ENCODE measurements at places on chromosomes 7 and 10.

GRCh38 chr7:87505122-87505521 lies 29.6 kb upstream of the ABCB4 start:
- DNase-seq = no peak

GRCh38 chr7:19369182-19369581 lies 224.0 kb upstream of the FERD3L start:
- no peak for DNase-seq

DNA sequence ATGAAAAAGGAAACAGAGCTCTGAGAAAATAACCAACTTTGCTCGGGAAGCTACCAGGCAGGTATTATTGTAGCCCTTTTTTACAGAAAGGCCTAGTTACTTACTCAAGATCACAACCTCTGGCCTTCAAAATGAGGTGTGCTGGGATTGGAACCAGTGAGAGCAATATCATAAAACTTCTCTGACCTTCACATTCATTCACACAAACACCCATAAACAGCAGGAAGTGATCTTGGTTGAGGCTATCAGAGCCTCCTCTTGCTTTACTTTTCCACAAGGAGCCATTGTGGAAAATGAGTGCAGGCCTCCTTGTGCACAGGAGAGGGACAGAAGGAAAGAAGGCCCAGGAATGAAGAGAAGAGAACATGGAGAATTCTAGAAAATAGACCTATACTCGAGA lies 204.5 kb upstream of the NPVF start:
- DNase-seq = no peak

DNA sequence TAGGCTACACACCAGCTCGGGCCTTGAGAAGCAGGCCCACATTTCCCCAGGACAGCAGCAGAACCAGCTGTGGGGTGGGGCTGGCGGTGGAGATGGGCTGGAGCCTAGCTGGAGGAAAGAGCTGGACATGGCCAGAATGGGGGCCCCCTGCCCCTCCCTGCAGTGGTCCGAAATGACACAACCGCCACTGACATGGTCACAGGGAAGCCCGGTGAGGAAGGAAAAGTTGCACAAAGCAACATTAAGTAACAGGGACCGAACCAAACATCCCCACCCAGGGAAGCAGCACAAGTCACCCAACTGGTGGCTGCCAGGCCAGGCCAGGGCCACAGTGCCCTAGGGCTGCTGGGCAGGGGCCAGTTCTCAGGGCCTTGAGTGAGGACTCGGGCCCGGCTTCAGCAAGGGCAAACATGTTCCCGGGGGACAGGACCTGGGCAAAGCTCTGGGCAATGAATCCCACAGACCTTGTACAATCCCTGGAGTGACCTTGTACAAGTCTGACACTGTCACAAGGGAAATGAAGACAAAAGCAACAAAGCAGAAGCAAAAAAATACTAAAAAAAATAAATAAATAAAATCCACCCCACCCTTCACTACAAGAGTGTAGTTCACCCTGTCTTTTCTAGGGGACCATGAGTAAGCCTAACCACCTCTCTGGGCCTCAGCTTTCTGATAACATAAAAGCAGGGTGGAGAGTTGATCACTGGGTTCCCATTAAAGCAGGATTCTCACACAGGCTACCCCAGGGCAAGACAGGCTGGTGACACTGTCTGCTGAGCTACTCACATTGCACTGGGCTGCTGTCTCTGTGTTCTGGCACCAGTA lies 33.0 kb downstream of the PSAP start:
- no peak for DNase-seq

- no peak for DNase-seq
Observed at GRCh38 chr10:78579995-78580394, 488.8 kb upstream of the ZMIZ1 start.

DNA sequence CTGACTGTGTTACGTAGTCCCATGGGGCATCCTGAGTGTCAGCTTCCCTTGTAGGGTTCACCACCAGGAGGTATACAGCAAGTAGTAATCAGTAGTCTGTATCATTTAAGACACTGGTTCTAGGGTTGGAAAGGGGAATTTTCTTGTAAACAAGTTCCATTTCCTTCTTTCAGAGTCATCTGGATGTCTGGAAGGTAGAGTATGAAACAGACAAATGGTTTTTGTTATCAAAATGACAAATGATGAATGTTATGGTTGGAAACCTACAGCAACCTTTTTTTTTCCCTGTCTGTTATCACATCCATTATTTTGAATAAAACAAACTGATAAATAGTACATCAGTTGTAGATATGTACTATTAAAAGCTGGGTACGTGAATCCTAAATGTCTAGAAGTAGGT lies 19.1 kb downstream of the SEMA3A start:
- no peak for DNase-seq

- DNase-seq = no peak
Observed at GRCh38 chr7:27663989-27664331, 1.3 kb upstream of the HIBADH start.

DNA sequence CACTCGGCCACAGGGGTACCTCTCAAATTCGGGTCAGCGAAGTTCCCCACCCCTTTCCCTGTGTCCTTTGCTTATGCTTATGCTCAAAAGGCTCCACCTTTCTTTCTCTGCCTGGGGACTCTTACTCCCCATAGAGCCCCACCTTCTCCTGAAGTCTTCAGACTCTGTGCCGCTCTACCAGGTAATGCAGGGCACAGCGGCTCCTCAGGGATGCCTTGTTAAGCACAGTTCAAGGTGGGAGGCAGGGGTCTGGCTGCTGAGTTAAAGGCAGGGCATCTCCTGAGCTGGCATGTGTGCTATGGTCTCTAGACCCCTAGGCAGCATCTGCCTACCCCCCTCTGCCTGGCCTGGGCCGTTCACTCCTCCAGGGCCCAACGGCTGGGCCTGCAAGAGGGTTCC lies 3.0 kb upstream of the CXCL12 start:
- peak; percentile 21 for DNase-seq

DNA sequence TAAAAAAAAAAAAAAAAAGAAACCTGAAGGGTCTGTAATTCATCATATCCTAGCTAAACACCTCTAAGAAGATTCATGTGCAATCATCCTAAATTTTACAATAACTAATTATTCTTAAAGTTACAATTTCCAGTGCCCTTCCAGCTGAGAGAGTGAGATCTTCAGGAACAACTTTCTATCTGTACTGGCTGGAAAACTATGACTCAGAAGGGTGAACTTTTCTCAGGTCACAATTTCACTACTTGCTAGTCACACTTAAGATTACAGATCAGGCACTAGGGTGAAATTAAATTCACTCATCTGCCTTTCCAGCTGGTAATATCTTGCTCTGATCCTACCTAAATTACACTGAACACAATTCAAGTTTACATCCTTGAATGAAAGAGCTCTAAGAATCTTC lies 158.8 kb downstream of the ANK3 start:
- DNase-seq = no peak

GRCh38 chr10:110363572-110364411 lies 59.1 kb upstream of the SMNDC1 start:
- no peak for DNase-seq

DNA sequence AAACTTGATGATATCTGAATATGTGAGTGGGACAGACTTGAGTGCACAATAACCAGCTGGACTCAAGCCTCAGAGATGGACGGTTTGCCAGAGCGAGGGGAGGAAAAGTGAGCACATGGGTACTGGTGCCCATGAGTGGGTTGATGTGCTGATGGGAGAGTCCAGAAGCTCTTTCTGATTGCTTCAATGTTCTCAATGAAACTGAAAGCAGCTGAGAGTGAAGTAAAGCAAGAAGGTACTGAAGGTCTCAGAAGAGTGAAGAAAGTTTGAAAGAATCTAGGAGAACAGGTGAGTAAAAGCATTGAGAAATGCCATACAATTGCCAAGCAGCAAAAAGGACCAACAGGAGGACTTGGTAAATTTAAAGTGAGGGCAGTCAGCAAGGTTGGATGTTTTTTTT lies 28.6 kb downstream of the CTTNBP2 start:
- DNase-seq = no peak

DNA sequence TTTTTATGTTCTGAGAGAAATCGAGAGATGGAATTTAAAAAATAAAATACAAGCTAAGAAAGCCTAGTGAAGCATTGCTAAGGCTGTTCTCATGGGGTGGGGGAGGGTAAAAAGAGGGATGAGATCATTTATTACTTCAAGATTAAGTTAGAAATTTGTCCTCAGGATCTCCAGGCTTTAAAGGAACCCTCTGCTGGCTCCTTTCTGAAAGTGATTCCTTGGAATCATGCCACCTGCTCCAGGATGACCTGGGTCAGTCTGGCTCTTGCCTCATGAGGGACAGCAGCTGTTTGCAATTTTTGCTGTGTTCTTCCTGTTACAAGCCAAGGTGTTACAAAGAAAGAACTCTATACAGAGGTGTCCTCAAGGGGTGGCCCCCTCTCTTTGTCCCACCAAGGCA lies 69.8 kb downstream of the CDK1 start:
- no peak for DNase-seq

- no peak for DNase-seq
Observed at GRCh38 chr10:115125505-115125904, 32.3 kb downstream of the ATRNL1 start.

GRCh38 chr10:72264536-72264935 lies 9.2 kb upstream of the DDIT4 start:
- DNase-seq = no peak

GRCh38 chr7:36984710-36985312 lies 260.5 kb upstream of the AOAH start:
- DNase-seq = no peak

DNA sequence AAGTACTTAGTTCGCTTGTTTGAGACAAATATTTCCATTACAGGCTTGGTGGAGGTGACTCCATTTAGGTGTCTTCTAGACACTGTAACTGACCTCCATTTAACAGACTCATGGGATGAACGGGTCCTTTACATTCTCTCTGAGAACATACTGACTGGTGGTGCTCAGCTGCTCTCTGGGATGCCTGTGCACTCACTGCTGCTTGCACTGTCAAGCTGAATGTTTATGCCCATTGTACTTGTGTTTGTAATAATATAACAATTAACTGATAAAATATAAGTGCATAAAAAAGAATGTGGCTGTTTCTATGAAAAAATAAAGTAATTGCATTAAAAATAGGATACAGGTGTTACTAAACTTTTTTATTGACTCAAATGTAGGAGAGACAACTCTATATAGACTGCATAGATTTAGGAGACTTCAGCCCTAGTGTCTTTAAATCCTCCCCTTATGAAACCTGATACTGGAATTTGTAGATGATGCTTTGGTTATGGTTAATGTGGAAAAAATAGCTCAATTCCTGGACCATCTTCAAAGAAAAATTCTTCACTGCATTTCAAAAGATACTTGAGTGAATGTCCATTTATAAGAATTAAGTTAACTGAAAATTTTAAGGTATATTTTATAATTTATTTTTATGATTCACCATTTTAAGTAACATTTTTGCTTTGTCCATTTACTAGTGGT lies 85.4 kb downstream of the CDK14 start:
- DNase-seq = no peak

DNA sequence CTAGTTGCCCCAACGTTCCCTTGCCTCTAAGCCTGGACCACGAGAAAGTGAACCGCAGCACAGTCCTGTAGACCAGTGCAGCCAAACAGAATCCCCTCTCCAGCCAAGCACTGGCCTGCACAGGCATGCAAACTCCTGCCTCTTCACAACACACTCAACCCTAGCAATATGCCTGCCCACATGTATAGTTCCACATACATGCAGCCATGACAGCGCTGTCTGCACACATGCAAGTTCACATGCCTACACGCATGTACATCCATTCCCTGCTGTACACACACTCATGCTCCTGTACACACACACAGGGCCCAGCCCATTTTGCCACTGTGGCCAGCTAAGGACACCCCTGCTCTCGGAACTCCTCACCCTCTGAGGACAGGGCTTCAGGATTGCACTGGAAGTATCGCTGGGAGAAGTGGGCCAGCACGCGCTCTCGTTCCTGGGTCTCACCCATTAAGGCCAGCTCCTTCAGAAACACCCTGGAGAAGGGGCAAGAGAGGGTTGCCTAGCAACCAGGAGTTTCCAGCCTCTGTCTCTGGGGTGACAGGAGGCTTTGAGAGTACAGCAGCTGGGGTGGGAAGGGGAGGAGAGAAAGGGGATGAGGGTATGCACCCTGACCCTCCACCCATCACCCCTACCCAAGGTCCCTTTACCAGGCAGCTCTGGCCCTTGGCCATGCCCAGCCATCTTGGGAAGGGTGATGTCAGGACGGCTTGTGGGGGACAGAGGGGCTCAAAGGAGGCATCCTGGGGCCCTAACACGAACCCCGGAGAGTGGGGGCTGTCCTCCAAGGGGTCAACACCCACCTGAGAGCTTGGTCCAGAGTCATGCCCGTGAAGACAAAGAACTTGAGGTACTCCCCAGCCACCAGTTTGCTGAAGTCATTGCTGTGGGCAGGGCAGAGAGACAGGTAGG lies 7.0 kb downstream of the PSD start:
- DNase-seq = no peak

- DNase-seq = no peak
Observed at GRCh38 chr7:84336303-84336702, 141.7 kb upstream of the SEMA3A start.

- DNase-seq = peak; percentile 70
Observed at GRCh38 chr7:120273476-120273975, 551 bp downstream of the KCND2 start.

- peak; percentile 47 for DNase-seq
Observed at GRCh38 chr7:74627661-74628411, 29.7 kb upstream of the GTF2I start.

DNA sequence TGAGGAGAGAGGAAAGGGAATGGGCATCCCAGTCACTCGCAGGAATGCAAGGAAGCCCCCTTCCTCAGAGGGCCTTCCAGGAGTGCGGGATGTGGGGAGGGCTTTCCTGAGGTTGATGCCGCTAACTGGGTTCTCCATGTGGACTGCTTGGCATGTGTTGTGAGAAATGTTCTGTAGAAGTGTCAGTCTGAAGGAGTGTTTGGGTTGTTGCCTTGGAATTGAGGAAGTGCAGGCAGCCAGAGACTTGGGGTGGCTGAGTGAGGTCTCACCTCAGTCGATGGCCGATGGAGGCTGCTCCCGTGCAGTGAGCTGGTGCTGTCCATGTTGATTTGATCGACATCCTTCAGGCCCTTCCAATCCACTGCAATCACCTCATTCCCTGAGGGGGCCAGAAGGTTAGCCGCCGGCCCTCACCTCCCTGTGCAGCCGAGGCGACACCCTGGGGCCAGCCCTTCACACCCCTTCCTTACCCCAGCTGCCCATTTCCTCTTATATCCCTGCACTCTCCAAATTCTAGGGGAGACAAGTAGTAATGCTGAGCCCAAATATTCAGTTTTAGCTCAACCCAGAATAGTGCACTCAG lies 2.7 kb downstream of the FAM131B start:
- DNase-seq = no peak

DNA sequence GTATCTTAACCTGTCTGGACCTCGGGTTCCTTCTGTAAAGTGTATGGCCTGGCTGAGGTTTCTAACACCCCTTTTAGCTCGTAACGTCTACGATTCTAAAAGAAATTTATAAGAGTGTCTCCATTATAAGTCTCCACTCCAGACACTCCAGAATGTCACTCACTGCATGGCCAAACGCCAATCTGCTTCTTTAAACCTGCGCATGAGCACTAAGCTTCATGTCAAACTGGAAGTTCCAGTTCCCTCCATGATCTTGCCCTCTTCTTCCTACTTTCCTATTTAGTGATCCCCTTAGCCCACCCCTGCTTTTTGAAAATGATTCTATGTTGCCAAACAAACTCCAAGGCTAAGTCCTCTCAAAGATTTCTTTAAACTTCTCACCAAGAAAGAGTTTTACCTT lies 241.4 kb upstream of the NPVF start:
- no peak for DNase-seq

GRCh38 chr10:74991435-74991834 lies 120.0 kb upstream of the SAMD8 start:
- DNase-seq = no peak

- DNase-seq = peak; percentile 77
Observed at GRCh38 chr10:114304017-114304570, 65.0 kb downstream of the VWA2 start.
